Sigmoid colon (tissue), 7 donors: ENCODE measurements at places on chromosomes 6 and 20. TPM values are rescaled to one million over a fixed set of nuclear protein-coding genes. Genes with fewer than 3 reads are reported as not detected.

The TRIM40 gene
- total RNA-seq, result not detected

The SGK2 gene
- total RNA-seq, result 0.66 TPM

The RAB44 gene
- total RNA-seq, result 0.71 TPM

The CRISP3 gene
- not detected for total RNA-seq

The VNN1 gene
- 2.6 TPM for total RNA-seq

The EEF1A2 gene
- total RNA-seq, result 4.6 TPM

The CRIP3 gene
- total RNA-seq, result not detected

The PRSS16 gene
- not detected for total RNA-seq

The PRDM1 gene
- total RNA-seq, result 1.1 TPM

The DNMT3B gene
- total RNA-seq, result 0.36 TPM

GRCh38 chr6:3612341-3613041 is 139.0 kb downstream of the PXDC1 start:
- DNase-seq, result no peak

GRCh38 chr6:1651362-1651761 is 41.6 kb downstream of the FOXC1 start:
- no peak for DNase-seq

GRCh38 chr20:64236137-64237088 is 19.1 kb upstream of the PCMTD2 start:
- DNase-seq, result peak; percentile 35

DNA sequence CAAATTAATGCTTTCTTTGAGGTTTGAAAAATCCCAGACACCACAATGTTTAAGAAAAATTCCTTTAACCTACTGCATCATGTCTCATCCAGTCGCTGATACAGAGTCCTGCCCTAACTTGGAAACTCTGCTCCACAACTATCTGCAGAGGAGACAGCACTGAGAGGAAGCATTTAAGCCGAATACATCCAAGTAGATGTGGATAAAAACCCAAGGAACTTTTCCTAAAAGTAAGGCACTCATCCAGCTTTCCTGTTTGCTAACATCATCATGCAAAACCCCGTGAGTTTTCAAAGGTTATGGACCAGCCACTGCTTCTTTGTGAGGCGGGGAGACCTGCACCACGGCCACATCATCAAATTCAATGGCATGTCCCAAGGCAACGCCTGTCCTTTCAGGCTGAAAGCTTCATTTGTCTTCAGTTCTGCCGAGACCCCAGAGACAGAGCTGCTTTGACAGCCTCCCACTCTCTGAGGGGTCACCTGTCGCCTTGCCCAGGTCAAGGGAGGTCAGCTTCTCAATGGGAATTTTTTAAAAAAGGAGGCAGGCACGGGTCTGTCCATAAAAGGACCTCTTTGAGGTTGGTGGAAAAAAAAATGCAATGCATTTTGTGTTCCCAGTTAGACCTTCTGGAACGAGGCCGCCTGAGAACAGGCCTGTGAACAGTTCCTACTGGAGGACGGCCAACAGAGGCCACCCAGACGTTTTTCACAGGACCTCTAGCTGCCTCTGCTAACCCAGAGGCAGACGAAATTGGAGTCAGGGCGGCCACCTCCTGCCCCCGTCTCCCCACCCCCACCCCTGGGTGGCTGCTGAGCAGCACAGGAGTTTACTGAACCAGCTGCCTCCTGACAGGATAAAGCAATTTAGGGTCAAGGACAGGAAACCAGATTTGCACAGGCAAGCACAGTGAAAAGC is 142.5 kb upstream of the HDDC2 start:
- DNase-seq, result peak; percentile 67

- no peak for DNase-seq
These were observed 63.7 kb upstream of the SHLD1 start for GRCh38 chr20:5686384-5687105.

DNA sequence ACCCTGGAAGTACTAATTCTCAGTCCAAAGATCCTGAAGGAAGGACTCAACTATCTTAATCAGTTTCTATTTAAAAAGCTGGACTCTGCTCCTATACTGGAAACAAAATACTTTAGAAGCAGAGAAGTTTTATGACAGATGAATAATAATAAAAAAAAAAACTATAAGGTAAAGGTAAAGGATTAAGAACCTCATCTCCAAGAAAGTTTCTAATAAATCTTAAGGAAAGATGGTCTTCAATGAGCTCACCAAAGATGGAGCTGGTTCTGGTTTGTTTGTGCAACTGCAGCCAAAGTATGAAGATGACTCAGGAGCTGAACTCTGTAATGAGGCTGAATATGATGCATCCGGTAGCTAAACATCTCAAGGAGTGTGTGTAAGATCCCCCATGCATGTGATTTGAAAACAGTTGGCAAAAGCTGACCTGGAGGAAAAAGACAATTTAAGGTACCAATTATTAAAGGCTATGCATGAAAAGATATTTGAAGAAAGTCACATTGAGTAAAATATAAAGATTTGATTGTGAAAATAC is 25.2 kb downstream of the MED23 start:
- no peak for DNase-seq

- DNase-seq, result no peak
These were observed 98.9 kb downstream of the PDSS2 start for GRCh38 chr6:107360476-107360875.

GRCh38 chr6:9927275-9927674 is 487.6 kb downstream of the TFAP2A start:
- no peak for DNase-seq

- no peak for DNase-seq
These were observed 146.0 kb upstream of the RAB32 start for GRCh38 chr6:146397638-146398037.

DNA sequence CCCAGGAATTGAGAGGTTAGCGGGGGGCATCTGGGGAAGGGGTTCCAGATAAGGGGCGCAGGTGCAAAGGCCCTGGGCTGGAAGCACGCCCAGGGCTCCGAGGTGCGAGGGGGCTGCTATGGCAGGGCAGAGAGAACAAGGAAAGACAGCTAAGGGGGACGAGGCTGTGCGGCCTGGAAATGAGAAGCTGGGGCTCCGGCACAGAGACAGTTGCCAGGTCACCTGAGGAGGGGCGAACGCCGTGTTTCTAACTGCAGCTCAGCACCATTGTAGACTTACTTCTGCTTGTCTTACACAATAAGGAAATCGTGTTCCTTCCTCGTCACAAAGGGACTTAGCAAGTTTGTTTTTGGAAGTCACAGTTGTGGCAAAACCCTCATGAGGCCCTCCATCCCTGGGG is 68.9 kb upstream of the TBXT start:
- DNase-seq, result no peak

GRCh38 chr20:61056627-61057442 is 195.2 kb upstream of the CDH4 start:
- peak; percentile 41 for DNase-seq

DNA sequence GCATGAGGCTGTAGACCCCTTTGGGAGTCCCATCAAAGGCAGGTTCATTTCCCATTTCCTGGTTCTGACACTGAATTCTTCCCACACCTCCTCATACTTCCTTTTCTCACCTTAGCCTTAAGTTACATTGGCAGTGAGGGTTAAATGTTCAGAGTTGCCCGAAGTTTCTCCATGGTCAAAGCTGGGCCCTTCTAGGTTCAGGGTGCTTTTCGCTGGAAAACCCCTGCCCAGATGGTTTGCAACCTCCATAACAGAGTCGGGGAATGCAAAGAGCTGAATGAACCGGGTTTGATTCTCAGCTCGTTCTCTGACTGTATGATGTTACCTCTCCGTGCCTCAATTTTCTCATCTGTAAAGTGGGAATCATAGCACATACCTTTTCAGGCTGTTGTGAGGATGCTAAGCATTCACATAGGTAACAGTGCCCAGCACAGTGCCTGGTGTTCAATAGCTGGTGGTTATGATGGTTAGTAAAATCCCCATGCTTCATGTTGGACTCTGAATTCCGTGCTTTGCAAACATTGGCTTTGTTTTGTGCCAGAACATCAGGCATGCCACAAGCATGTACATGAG is 149.8 kb downstream of the NFATC2 start:
- no peak for DNase-seq

- DNase-seq, result no peak
These were observed 11.0 kb downstream of the GFRA4 start for GRCh38 chr20:3652221-3652620.

- no peak for DNase-seq
These were observed 220.2 kb upstream of the CEP162 start for GRCh38 chr6:84447651-84448050.

- no peak for DNase-seq
These were observed at the start of gene EMILIN3 for GRCh38 chr20:41366546-41367392. Gene EMILIN3 (minus strand): TSS chr20:41366818. CDS start chr20:41366634, 184 bp downstream.

DNA sequence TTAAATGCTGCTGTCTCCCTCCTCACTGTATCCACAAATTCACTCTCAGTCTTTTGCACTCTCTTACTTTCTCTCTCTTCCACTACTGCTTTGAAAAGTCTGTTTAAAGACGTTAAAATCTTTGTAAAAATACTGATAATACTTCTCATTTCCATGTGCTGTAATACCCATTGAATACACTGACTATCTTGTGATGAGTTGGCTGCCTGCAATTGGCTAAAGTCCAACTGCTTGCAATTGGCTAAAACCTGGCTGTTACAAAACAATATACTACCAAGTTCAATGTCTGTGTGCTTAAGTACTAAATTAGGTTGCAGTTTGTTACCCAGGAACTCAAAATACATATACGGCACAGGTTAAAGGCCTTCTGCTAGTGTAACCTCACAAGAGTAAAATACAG is 264.8 kb downstream of the THBS2 start:
- DNase-seq, result peak; percentile 85

GRCh38 chr20:50635676-50636600 is 55.4 kb downstream of the RIPOR3 start:
- DNase-seq, result peak; percentile 84

DNA sequence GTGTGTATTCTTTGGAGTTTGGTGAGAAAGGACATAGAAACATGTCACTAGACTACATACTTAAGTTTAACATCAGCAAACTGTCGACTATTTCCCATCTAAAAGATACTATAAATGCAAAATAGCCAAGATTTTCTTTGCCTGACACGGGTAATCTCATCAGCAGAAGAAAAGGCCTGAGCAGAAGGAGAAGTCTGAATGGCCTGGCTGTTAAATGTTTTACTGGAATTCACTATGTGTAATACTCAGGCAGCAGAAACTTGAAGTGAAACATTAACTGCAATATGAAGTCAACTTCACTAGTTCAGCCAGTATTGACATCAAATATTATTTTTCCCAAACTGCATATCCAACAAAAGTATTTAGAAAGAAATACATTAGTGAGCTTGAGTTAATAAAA is 6.4 kb upstream of the DSE start:
- DNase-seq, result no peak

DNA sequence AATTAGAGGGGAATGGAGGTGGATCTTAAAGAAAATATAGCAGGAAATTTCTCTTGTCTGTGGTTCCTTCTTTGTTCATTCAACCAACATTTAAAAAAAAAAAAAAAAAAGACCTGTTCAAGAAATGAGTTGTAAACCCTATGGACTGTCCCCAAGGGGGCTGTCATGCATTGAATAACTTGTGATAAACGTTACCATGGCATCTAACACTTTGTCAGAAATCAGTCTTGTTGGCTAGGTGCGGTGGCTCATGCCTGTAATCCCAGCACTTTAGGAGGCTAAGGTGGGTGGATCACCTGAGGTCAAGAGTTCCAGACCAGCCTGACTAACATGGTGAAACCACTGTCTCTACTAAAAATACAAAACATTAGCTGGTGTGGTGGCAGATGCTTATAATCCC is 381.7 kb downstream of the BCKDHB start:
- DNase-seq, result no peak

DNA sequence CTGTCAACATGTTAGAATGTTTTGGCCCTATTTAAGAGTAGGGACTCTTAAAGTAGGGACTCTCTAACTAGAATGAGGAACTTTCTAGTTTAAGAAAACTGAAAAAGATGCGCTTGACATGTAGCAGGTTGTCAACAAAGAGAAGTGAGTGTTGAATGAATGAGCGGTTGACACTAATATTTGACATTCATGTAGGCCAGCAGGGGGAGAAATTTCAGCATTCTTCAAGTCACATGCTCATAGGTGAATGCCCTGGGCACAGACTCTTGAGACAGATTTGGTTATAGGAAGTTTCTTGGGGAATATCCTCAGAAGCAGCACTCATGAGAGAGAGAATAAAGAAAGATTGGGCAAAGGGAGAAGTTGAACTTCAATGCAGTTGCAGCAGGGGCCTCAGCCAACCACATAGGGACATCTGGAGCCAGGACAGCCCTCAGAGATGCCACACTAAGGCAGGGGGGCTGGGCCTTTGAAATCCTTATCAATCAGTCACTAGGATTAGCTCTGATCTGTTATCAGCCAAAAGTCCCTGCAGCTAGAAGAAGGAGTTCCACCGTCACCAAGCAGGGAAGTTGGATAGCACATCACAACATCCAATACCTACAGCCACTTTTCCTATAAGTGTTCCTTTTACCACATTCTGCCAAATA is 145.1 kb upstream of the FKBP1C start:
- no peak for DNase-seq

- DNase-seq, result no peak
These were observed 301.1 kb upstream of the QKI start for GRCh38 chr6:163113358-163113962.

DNA sequence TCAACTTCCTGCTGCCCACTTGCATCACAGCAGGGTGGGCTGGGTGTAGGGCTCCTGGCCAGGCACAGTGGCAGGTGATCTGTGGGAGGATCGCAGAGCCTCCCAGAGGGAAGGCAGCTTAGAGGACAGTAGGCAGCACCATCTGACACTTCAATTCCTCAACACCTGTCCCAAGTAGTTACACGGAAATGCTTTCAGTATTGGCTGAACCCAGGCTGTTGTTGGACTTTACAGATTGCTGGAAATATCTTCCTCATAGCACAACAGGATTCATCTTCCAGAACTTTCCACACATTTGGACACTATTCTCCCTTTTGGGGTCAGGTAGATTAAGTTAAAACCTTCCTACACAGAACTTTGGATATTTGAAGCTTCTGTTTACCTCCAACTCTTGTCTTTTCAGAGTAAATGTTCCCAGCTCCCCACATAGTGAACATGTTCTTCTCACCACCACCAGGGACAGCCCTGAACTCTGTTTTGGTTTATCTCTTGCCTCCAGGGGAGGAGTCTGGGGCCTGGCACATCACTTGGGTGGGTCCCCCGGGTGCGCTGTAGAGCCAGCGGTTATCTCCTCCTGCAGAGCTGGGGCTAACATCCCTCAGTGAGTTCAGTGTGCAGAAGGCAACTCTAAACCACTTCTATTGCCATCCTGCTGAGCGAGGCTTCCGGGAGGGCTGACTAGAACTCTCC is 3.5 kb upstream of the SLC22A2 start:
- no peak for DNase-seq

DNA sequence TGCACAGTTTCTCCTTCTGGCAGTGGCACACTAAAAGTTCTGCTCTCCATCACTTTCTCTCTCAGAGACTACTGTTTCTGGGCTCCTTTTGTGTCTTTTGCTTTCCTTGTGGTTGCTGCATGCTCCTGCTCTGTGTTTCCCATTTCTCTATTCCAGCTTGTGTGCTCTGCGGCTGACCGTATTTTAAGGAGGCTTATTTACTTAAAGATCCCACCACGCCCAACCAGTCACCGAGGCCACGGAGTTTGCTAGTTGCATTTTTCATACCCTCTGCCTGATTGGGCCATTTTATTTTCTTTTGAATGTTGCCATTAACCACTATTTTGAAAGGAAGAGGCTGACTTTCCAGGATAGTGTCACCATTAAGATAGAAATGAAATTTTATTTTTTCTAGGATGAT is 626.4 kb upstream of the MMS22L start:
- no peak for DNase-seq

- DNase-seq, result no peak
These were observed 47.0 kb downstream of the BCAS1 start for GRCh38 chr20:54023406-54023805.
